ENCODE measurements at places on chromosomes 2 and 18. TPM values are rescaled to one million over a fixed set of nuclear protein-coding genes. Genes with fewer than 3 reads are reported as not detected.

DNA sequence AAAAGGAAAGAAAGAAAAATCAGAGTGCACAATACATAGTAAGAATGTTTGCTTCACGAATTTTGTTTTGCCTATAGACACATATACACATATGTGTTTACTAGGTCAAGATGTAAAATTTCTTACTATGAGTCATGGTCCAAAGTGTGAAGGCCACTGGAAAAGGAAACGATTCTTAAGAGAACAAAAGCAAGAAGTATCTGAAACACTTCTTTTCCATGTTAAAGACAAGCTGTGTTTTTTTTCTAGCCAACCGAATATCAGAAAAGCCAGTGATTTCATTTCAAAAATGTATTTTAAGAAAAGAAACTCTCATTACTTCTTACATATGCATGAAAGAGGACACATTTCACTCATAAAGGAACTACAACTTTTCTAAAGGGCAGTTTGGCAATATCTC is 24.9 kb downstream of the PECR start:
- no peak overlapping the region for H3K4me3 ChIP-seq
- no peak for DNase-seq
- H3K27me3 ChIP-seq, result no peaks in the 10 kb centered on the region

GRCh38 chr2:19829672-19830071 is 72.1 kb downstream of the TTC32 start:
- H3K27ac ChIP-seq, result no peak overlapping the region
- H3K4me1 ChIP-seq, result no peaks in the 10 kb centered on the region
- H3K4me3 ChIP-seq, result no peak overlapping the region
- peak; percentile 6 for DNase-seq
- H3K27me3 ChIP-seq, result no peaks in the 10 kb centered on the region
- no peaks in the 10 kb centered on the region for H3K36me3 ChIP-seq

- no peak overlapping the region for H3K4me3 ChIP-seq
- no peak overlapping the region for H3K27ac ChIP-seq
- H3K27me3 ChIP-seq, result peaks cover 25% of the 10 kb centered on the region
- H3K4me1 ChIP-seq, result no peaks in the 10 kb centered on the region
- DNase-seq, result no peak
- H3K36me3 ChIP-seq, result no peaks in the 10 kb centered on the region
Measured at GRCh38 chr2:133341575-133341974, 226.7 kb downstream of the NCKAP5 start.

GRCh38 chr2:119442226-119442619 is 10.6 kb downstream of the TMEM37 start:
- DNase-seq, result no peak
- H3K4me1 ChIP-seq, result no peaks in the 10 kb centered on the region
- H3K27ac ChIP-seq, result no peak overlapping the region
- no peak overlapping the region for H3K4me3 ChIP-seq
- H3K27me3 ChIP-seq, result peaks cover 10% of the 10 kb centered on the region

- no peaks in the 10 kb centered on the region for H3K36me3 ChIP-seq
- no peak overlapping the region for H3K4me3 ChIP-seq
- no peak overlapping the region for H3K27ac ChIP-seq
- H3K27me3 ChIP-seq, result no peaks in the 10 kb centered on the region
- no peaks in the 10 kb centered on the region for H3K4me1 ChIP-seq
- no peak for DNase-seq
Measured at GRCh38 chr2:228689053-228689452, 507.6 kb upstream of the SPHKAP start.

DNA sequence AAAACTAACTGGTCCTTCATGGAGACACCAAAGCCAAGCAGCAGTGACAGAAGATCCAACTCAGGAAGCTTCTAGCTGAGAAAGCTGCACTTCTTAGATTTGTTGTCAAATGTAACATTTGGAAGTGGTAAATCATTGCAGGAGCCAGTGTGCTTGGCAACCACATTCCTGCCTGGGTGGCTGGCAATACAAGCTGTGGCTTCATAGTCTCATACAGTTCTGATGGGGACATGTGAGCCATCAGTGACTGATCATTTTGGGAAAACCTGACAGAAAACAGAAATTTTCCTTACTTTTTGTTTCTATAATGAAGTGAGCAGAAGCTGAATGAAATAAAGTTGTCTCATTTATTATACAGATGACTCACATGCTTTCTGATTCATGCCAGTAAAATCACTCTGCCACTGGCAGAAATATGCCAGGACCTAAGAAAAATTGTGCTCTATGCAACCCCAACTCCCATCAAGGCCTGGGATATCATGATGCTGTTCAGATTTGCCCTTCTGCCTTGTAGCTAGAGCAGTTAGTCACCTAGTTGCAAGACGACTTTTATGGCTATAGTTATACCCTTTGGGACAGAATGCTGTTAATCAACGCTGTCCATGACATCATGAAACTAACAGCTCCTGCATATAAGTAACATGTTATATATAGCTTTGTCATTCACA is 508.1 kb downstream of the ADCYAP1 start:
- H3K27me3 ChIP-seq, result no peaks in the 10 kb centered on the region
- no peak overlapping the region for H3K4me3 ChIP-seq
- no peak overlapping the region for H3K27ac ChIP-seq
- H3K36me3 ChIP-seq, result no peaks in the 10 kb centered on the region
- no peak for DNase-seq

- no peak overlapping the region for H3K4me3 ChIP-seq
- H3K36me3 ChIP-seq, result no peaks in the 10 kb centered on the region
- no peaks in the 10 kb centered on the region for H3K27me3 ChIP-seq
- no peak for DNase-seq
- H3K27ac ChIP-seq, result no peak overlapping the region
Measured at GRCh38 chr2:12061286-12062052, 315.0 kb downstream of the LPIN1 start.

DNA sequence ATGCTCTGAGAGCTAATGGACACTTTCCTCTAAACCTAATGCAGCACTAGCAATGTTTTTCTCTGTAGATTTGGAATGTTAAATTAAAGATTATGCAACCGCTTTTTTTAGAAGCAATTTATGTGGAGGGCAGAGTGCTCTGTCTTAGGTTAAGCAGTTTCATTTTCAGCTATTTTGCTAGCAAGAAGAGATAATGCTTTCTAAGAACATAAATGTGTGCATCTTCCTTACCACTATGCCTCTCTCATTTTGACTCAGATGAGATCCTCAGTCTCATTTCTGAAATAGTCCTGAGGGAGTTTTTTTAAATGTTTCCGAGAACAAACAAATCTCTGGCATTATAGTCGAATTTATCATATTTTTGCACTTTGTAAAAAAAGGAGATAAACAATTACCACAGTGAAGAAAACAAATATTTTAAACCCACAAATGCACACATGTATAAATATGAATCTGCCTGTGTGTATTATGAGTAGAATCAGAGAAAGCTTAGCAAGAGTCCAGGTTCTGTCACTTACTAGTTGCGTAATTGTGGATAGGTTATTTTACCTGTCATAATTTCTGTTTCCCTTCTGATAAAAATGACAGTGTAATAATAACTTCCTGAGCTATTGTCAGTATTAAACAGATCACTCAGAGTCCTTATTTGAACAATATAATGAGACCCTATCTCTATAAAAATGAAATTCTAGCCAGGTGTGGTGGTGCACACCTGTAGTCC is 207.7 kb upstream of the CRIM1 start:
- H3K36me3 ChIP-seq, result no peaks in the 10 kb centered on the region
- H3K4me3 ChIP-seq, result no peak overlapping the region

GRCh38 chr2:221572821-221573429 is 821 bp upstream of the EPHA4 start:
- H3K4me1 ChIP-seq, result peaks cover 15% of the 10 kb centered on the region
- H3K36me3 ChIP-seq, result 0 out of 2 replicates have a peak, but pooled peaks cover 2% of the 10 kb centered on the region

GRCh38 chr18:22141211-22141610 is 28.2 kb upstream of the GATA6 start:
- H3K4me3 ChIP-seq, result no peak overlapping the region
- no peaks in the 10 kb centered on the region for H3K27me3 ChIP-seq
- H3K4me1 ChIP-seq, result no peaks in the 10 kb centered on the region
- no peak for DNase-seq

- no peaks in the 10 kb centered on the region for H3K27me3 ChIP-seq
- H3K4me3 ChIP-seq, result no peak overlapping the region
- H3K4me1 ChIP-seq, result peaks cover 14% of the 10 kb centered on the region
- H3K36me3 ChIP-seq, result no peaks in the 10 kb centered on the region
- no peak overlapping the region for H3K27ac ChIP-seq
Measured at GRCh38 chr2:20433946-20434553, 12.8 kb upstream of the RHOB start.

- H3K27me3 ChIP-seq, result no peaks in the 10 kb centered on the region
- H3K4me1 ChIP-seq, result peaks cover 93% of the 10 kb centered on the region
- H3K4me3 ChIP-seq, result peak overlapping the region; percentile 37
- H3K36me3 ChIP-seq, result no peaks in the 10 kb centered on the region
Measured at GRCh38 chr2:74845217-74845751, 11.4 kb downstream of the HK2 start.

GRCh38 chr18:435940-436339 is 64.6 kb downstream of the COLEC12 start:
- H3K4me3 ChIP-seq, result no peak overlapping the region
- no peak overlapping the region for H3K27ac ChIP-seq
- no peak for DNase-seq

DNA sequence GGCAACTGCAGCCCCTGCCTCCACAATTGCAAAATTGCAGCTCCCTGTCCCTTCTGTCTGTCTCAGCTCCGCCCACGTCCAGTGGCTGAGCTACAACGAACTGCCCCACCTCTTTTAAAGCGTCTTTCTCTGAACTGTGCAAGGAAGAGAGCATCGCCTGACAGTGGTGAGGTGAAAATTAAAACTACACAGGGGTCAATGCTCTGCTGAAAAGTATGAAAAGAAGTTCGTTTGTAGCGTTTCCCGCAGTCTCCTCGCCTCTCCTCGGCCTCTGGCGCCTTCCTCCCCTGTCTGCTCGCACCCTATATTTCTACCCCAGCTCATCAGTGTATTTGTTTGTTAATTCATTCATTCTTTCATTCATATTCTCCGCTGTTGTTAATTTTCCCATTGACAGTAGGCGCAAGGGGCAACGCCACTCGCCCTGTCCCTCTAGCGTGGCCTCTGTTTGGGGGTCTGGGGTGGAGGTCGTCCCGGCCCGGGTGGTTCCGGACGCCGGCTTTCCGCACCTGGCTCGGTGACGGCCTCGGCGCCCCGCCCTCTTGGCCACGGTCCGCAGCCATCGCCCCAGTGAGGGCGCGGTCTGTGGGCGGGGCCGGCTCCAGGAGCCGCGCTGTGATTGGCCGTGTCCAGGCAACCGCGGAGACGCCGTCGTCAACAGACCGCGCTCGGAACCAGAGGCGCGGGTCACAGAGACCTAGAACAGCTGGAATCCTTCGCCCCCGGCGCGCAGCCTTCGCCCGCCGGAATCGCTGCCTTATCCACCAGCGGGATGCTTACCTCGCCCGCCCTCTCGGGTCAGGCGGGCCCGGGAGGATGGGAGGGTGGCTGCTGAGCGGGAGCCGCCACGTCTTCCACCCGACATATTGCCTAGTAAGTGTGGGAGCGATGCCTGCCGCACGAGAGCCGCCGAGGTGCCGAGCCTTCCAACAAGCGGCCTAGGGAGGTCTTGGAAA is at the start of gene VWA3B:
TSS of gene VWA3B (plus strand) at position 677 of the 956 bp plus-strand sequence. CDS start 5,926 bp downstream, outside the sequence.
- peak; percentile 45 for DNase-seq
- no peaks in the 10 kb centered on the region for H3K36me3 ChIP-seq
- no peaks in the 10 kb centered on the region for H3K27me3 ChIP-seq

GRCh38 chr18:2968606-2969005 is 44.3 kb downstream of the LPIN2 start:
- no peak overlapping the region for H3K4me3 ChIP-seq
- H3K27ac ChIP-seq, result no peak overlapping the region
- H3K27me3 ChIP-seq, result no peaks in the 10 kb centered on the region
- no peaks in the 10 kb centered on the region for H3K36me3 ChIP-seq
- H3K4me1 ChIP-seq, result no peaks in the 10 kb centered on the region

DNA sequence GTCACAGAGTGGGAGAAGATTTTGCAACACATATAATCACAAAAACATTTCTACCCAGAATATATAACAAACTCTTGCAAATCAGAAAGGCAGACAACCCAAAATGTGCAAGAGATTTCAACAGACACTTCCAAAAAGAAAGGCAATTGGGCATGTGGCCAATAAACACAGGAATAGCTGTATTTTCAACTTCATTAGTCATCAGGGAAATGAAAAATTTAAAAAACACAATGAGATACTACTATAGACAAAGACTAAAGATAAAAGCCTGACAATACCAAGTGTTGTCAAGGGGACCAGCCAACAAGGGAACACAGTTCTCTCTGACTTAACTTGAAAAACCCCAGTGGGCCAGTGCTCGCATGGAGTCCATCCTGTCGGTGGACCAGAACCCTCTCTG is 40.5 kb downstream of the MTHFD2 start:
- H3K27ac ChIP-seq, result no peak overlapping the region
- H3K27me3 ChIP-seq, result no peaks in the 10 kb centered on the region
- H3K4me1 ChIP-seq, result peaks cover 7% of the 10 kb centered on the region
- H3K4me3 ChIP-seq, result no peak overlapping the region
- H3K36me3 ChIP-seq, result no peaks in the 10 kb centered on the region

- no peaks in the 10 kb centered on the region for H3K4me1 ChIP-seq
- no peaks in the 10 kb centered on the region for H3K36me3 ChIP-seq
- no peaks in the 10 kb centered on the region for H3K27me3 ChIP-seq
- H3K27ac ChIP-seq, result no peak overlapping the region
- DNase-seq, result no peak
- H3K4me3 ChIP-seq, result no peak overlapping the region
Measured at GRCh38 chr18:48859311-48860268, 91.2 kb downstream of the SMAD7 start.

DNA sequence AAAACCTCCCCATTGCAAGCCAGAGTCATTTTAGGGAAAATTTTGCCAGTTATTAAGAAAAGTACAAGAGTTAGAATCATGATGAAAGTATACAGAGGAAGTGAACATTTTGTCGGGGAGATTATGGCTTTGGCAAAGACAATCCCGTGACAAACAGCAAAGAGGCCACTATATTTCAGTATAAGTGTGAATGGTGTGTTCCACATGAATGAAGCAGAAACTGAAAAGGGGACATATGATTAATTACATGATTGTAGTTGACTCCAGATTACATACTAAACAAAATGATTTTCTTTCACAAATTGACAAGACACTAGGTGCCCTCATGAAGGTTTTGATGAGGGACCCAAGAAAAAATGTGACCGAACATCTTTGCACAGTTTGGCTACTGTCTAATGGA is 42.0 kb downstream of the SP140 start:
- H3K27ac ChIP-seq, result no peak overlapping the region
- no peaks in the 10 kb centered on the region for H3K36me3 ChIP-seq
- no peaks in the 10 kb centered on the region for H3K27me3 ChIP-seq
- no peaks in the 10 kb centered on the region for H3K4me1 ChIP-seq
- no peak for DNase-seq

- no peak for DNase-seq
- H3K4me3 ChIP-seq, result no peak overlapping the region
- H3K27me3 ChIP-seq, result no peaks in the 10 kb centered on the region
- no peaks in the 10 kb centered on the region for H3K36me3 ChIP-seq
- no peak overlapping the region for H3K27ac ChIP-seq
- no peaks in the 10 kb centered on the region for H3K4me1 ChIP-seq
Measured at GRCh38 chr2:189951791-189952535, 110.6 kb downstream of the MSTN start.

- DNase-seq, result peak; percentile 50
- H3K27ac ChIP-seq, result no peak overlapping the region
- H3K27me3 ChIP-seq, result no peaks in the 10 kb centered on the region
- no peaks in the 10 kb centered on the region for H3K4me1 ChIP-seq
- no peak overlapping the region for H3K4me3 ChIP-seq
Measured at GRCh38 chr2:51013079-51013932, 18.6 kb downstream of the NRXN1 start.

The EFHD1 gene
- 15.0 TPM for total RNA-seq

The COL4A3 gene
- 2.2 TPM for total RNA-seq

The AQP4 gene
- not detected for total RNA-seq

The ARHGEF33 gene
- total RNA-seq, result 1.4 TPM

The UGT1A9 gene
- total RNA-seq, result not detected

The USP40 gene
- total RNA-seq, result 116 TPM

The SP5 gene
- 7.3 TPM for total RNA-seq

The SLC35F5 gene
- 41.6 TPM for total RNA-seq

Data from PC-9 (cell line).